ENCODE measurements at places on chromosomes 3 and 15.
A peak's percentile ranks its signal among the peaks of the same experiment; 100 is the strongest.

DNA sequence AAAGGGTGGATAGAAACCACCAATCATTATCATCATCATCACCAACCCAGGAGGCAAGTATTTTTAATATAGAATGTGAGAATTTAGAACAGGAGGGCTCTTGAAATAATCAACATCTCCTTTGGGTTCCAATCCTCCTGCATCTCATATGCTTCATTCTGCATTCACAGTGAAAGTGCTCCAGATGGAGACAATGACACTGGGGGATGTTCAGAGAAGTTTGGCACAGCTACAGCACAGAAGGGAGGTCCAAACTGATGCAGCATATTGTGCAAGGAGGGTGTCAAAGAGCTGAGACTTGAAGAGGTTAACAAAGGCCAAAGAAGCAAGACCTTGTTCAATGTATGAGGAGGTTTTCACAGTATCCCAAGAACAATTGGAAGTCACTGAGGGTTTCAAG lies 767.1 kb downstream of the NTRK3 start:
- DNase-seq: no peak

DNA sequence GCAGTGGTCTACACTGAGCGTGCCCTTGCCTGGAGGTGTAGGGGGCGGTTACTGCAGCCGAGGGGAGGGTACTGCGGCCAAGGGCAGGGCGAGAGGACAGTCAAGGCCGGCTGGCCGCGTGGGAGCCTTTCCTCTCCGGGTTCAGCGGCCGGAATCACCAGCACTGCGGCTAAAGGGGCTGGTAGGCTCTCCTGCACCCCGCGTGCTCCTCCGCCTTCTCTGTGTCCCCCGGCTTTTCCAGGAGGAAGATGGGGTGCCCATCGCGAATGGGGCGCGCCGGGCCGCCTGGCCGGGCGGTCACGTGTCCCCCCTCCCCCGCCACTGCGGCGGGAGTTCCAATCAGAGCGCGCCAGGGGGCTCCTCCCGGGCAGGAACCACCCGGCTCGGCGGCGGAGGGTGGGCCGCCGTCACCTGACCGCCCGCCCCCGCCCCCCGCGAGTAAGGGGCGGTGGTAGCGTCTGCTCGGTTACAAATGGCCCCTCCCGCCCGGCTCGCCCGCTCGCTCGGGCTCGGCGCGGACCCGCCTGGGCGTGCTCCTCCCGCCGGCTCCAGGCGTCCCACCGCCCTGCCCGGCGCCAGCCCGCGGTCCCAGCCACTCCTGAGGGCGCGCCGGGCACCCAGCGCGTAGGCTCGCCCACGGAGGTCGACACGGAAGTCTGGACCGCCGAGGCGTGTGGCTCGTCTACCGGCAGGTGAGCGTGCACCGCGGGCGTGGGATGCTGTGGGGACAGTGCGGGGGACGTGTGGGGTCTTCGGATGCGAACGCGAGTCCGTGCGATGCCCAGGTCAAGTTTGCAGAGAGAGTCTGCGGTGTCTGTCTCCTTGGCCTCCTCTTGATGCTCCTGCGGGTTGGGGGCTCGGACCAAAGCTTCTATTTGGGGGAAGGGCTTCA lies 242.6 kb upstream of the TOPAZ1 start:
- no peak for DNase-seq

- no peak for DNase-seq
Measured at GRCh38 chr3:171446801-171447578, 13.2 kb downstream of the TNIK start.

GRCh38 chr3:11091088-11091590 lies 63.2 kb upstream of the HRH1 start:
- DNase-seq: no peak

- DNase-seq: no peak
Measured at GRCh38 chr15:59543721-59544547, 67.6 kb upstream of the GCNT3 start.

DNA sequence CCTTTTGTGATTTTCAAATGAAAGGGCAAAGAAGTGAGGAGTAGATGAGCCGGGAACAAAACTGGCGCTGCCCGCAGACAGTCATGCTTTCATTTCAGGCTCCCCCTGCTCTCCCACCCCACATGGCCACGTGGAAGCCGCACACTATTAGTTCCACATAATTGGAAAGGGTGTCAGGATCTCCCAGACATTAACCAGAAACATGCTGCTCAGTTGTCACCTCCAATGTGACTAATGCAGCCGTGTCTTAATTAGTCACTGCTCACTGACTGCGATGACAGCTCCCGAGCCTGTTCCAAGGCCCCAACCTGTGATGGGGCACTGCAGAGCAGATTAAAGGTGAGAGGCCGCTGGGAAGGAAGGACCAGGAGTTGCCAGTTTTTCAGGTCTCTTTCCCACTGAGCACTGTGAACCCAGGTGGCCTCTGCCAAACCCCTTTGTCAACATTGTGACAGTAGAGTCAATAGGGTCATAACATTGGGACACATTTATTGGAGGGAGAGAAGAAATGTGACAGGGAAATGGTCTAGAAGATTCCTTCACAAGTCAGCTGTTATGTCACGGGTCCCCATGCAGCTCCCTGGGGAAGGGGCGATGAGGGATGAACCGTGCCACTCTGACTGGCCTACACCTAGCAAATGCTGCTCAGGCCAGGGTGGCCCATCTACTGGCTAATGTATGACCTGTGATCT lies 38.6 kb upstream of the SFMBT1 start:
- no peak for DNase-seq

- DNase-seq: no peak
Measured at GRCh38 chr3:63228677-63229076, 49.4 kb upstream of the SYNPR start.

- DNase-seq: no peak
Measured at GRCh38 chr15:63310646-63311045, 33.2 kb downstream of the APH1B start.

DNA sequence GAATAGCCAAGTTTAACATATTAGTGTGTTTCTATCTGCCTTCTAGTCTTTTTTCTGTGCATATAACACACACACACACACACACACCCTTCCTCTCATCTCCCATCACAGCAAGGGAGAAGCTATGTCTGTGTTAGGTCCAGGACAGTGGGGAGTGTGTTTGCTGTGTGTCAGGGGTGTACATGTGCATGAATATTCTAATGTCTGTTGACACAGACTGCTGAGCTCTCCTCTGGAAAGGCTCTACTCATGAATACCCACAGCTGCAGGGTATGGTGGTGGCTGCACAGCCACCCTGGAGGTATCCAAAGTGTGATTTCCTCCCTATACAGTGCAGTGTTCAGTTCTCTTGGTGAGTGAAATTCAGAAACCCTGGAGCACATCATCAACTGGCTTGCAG lies 42.9 kb downstream of the ARNT2 start:
- DNase-seq: no peak

DNA sequence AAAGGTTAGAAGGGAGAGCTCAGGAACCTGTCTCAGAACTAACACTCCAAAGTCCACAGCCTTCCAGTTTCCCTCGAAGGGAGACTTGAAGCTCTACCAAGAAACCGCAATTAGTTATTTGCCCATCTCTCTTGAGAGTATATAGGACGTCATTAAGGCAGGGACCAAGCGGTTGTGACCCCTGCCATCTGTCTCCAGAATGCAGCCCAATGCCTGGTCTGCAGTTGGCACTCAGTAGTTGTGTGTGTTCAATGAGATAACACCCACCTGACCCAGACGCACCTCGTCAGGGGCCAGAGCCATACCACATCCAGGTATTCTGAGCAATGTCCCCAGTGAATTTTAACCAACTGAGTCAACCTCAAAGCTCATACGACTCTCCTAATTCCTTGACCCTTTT lies 251.0 kb downstream of the VPS13C start:
- no peak for DNase-seq

- no peak for DNase-seq
Measured at GRCh38 chr3:54878145-54878544, 49.7 kb downstream of the LRTM1 start.

DNA sequence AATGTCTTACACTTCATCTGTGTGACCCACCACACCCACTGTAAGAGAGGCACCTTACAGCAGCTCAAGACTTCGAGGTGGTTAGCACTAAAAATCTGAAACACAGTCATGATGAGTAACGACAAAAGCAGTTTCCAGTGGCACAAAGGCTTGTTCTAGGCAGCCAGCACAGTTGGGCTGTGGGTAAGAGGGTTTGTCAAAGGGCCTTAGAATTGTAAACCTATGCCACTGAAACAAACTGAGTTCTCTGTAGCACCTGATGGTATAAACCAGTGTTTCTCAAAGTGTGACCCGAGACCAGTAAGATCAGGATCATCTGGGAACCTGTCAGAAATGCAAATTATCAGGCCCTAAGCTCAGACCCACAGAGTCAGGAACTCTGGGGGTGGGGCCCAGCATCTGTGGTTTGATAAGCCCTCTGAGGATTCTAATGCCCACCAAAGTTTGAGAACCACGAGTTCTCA lies 36.5 kb downstream of the DAPK2 start:
- peak; percentile 39 for DNase-seq

- no peak for DNase-seq
Measured at GRCh38 chr3:107408513-107408912, 31.3 kb downstream of the CCDC54 start.

- DNase-seq: no peak
Measured at GRCh38 chr3:14761121-14761672, 57.6 kb upstream of the FGD5 start.

- DNase-seq: peak; percentile 42
Measured at GRCh38 chr15:79900087-79900486, 3.3 kb upstream of the MTHFS start.

- no peak for DNase-seq
Measured at GRCh38 chr15:93241696-93242585, 152.9 kb upstream of the RGMA start.

GRCh38 chr3:184595726-184596125 lies 34.1 kb downstream of the EPHB3 start:
- DNase-seq: no peak

DNA sequence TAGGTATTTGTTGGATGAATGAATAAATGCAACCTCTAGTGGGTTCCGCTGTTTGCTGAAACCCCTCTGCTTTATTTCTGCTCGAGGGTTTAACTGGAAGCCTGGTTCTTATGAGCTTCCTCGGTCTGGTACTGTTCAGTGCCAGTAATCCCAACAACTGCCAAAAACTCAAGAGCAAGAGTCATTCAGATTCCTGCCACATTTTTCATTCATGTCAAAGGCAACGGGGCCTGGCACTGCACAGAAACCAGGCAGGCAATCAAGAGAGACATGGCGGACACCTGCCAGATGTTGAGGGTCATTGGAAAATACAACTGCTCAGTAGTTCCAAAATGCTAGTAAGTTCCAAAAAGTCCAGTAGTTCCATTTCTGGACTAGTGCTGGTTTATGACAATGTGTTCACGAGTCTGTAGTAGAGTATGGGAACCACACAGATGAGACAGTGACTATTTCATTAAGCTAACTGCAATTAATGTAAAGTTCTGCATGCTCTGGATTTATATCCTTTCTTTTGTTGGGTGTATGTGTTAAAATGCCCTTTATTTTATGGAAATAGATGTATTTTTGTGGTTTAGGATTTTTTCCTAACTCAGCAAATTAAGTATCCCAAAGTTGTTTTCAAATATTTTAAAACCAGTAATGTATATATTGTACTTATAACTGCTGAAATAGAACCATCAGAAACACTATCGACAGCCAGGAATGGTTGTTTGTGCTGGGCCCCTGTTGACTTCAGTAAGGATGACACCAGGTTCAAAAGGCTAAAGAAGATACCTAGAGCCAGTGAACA lies 22.7 kb upstream of the TMEM41A start:
- no peak for DNase-seq

- DNase-seq: no peak
Measured at GRCh38 chr3:53493963-53494791, at the start of gene CACNA1D. Gene CACNA1D (plus strand): TSS chr3:53494611. CDS start chr3:53495167, 556 bp downstream.

DNA sequence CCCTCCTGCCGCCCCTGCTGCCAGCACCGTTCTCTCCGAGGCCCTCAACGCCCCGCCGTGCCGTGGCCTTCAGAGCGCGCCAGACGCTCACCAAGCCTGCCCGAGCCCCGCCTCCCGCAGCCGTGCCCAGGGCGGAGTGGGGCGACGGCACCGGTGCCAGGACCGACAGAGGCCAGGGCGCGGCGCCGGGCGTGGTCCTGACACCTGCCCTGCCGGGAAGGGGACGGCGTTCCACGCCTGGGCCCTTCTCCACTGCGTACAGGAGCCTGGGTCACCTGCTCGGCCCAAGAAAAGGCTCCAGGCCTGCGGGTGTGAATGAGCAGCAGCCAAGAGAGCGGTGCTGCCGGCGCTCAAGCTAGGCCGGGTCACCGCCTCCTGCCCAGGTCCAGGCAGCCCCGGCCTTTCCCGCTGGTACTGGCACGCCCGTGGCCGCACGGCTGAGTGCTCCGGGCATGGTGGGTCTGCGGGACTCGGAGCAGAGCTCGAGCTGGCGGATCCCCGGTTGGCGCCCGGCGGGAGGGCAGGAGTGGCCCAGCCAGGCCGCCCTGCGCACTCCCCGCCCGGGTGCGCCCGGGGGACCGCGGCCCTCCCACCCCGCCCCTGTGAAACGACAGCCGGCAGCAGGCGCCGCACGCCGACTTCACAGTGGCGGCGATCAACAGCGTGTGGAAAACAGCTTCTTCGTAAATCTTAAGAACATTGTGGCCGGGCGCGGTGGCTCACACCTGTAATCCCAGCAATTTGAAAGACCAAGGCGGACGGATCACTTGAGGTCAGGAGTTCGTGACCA lies 4.2 kb downstream of the OCA2 start:
- DNase-seq: no peak

GRCh38 chr3:167662919-167663400 lies 9.2 kb upstream of the WDR49 start:
- no peak for DNase-seq

GRCh38 chr15:74175271-74176191 lies 2.0 kb downstream of the ISLR start:
- DNase-seq: no peak

- no peak for DNase-seq
Measured at GRCh38 chr15:50107591-50108408, 11.2 kb downstream of the ATP8B4 start.

DNA sequence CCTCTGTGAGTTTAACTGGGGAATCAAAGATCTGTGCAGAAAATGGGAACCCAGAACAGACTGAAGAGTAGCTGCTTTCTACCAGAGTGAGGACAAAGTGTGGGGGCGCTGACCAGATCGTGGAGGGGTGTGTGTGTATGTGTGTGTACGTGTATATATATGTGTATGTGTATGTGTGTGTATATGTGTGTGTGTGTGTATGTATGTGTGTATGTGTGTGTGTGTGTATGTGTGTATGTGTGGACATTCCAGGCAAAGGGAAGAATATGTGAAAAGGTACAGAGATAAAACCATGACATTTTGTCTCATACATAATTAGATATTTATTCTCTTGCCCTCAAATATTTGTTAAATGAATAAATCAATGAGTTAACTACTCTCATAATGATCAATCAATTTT lies 54.9 kb upstream of the DPPA4 start:
- DNase-seq: no peak

DNA sequence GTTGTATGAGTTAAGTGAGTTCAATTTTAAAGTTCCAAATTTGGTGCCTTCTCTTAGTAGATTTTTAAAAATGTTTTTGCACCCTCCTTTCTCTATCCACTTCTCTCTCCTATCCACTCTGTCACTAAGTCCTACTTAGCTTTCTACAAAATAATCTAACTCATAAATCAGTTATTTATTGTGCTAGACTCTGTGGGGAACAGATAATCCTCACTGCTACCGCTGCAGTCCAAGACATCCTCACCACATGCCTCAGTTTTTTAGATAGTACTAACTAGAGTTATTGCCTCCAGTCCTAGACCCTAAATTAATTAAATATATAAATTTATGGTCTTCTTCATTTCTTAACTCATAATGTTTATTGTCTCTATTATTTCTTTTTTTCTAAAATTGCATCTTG lies 576.3 kb downstream of the GRM7 start:
- no peak for DNase-seq

- DNase-seq: no peak
Measured at GRCh38 chr15:42149493-42150218, 6.8 kb downstream of the PLA2G4F start.

All from T-helper 2 cell (primary cell).